Inflammatory macrophage treated with lipopolysaccharide for 1 hour (primary cell): ENCODE measurements at places on chromosomes 12 and 14.

DNA sequence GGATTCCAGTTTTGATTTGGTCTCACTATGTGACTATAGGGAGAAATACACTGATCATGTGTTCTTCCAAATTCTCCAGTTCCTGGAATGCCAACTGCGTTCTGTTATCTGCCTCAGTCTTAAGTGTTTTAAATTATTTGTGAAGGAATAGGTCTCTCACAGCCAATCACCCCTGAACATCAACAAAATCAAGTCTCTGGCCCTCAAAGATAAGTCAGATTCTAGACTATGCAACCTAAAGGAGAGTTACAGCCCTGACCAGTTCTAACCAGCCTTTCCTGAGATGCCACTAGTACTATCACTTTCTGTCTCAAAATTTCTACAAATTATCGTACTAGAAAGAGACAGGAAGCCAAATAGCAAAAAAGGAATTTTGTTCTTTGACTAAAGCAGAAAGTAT lies 22.3 kb downstream of the ZFC3H1 start:
- no peak for DNase-seq

DNA sequence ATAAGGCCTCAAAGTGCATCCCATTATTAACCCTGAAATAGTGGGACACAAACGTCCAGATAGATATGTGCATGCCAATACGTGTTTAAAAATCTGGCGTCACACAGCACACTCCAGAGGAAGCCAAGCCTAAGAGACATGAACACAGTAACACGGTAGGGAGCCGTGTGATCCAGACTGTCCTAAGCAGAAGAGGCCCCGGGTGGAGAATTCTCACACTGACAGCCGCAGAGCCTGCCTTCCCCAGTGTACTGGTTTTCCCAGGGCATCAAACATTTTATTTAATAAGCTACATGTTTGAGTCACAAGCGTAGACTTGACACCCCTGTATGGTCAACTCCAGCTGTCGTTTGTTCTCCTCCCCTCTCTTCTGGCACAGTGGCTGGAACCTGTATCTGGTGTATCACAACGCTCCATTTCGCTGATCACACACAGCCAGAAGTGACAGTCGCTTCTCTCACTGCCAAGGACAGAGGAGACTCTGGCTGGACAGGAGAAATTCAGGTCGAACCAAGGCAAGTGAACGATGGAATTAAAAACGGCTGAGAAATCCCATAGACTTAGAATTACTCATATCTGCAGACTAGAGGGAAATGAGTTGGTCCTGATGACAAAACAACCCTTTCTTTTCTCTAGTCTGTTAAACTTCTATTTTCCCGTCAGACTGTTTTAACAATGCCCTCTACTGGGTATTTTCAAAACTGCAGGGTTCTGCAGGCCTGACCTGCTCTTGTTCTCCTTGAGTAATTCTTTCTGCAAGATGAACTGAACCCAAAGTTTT lies 359.9 kb downstream of the RGS6 start:
- peak; percentile 6 for DNase-seq

GRCh38 chr12:132520421-132521199 lies 30.7 kb downstream of the FBRSL1 start:
- DNase-seq, result peak; percentile 3

GRCh38 chr12:55727643-55728185 lies 1.1 kb downstream of the CD63 start:
- DNase-seq, result peak; percentile 78
